ENCODE measurements at places on chromosomes 3 and 15. TPM values are rescaled to one million over a fixed set of nuclear protein-coding genes. Genes with fewer than 3 reads are reported as not detected.

DNA sequence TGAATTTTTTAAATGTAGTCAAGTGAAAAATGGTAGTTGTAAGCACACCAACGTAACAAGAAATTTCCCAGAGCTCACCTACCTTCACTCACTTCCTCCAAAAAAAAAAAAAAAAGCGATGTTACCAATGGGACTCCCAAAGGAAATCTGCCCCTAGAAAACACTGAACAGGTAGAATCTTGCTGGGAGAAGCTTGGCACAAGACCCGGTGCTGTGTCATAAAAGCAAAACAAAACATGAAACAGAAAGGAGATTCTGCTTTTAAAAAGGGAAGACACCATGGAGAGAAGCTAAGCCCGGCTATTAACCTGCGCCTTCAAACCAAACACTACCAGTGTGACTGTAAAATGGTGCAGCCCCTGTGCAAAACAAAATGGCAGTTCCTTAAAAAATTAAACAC is 40.5 kb downstream of the PGPEP1L start:
- no peak for DNase-seq
- H3K27ac ChIP-seq, result no peak overlapping the region
- H3K36me3 ChIP-seq, result peaks cover under 1% of the 10 kb centered on the region
- H3K4me1 ChIP-seq, result no peaks in the 10 kb centered on the region
- H3K27me3 ChIP-seq, result no peaks in the 10 kb centered on the region
- H3K4me3 ChIP-seq, result no peak overlapping the region

DNA sequence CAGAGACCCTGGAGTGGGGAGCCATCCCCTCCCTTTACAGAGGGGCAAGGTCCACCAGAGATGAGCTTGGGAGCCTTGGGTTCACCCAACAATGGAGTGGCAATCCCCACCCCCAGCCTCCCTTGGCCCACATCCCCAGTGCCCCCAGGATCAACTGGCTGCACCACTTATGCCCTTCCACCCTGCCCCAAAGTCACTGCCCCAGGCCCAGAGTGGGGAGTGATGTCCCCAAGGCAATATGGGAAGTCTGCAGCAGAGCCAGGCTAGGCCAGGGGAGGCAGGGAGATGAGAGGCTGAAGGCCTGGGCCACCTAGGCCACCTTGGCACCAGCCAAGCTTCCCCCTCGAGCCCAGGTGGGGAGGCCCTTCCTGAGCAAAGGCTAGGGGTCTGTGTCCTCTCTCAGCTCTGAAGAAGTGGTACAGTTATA is 145.5 kb downstream of the SMAD6 start:
- no peak overlapping the region for H3K4me3 ChIP-seq
- no peak for DNase-seq
- H3K27me3 ChIP-seq, result no peaks in the 10 kb centered on the region
- H3K27ac ChIP-seq, result peak overlapping the region; percentile 98
- peaks cover 66% of the 10 kb centered on the region for H3K4me1 ChIP-seq
- no peaks in the 10 kb centered on the region for H3K36me3 ChIP-seq

GRCh38 chr3:94402126-94402525 is 339.3 kb downstream of the NSUN3 start:
- no peak overlapping the region for H3K4me3 ChIP-seq
- H3K27me3 ChIP-seq, result no peaks in the 10 kb centered on the region
- no peaks in the 10 kb centered on the region for H3K36me3 ChIP-seq
- no peak overlapping the region for H3K27ac ChIP-seq
- no peak for DNase-seq
- no peaks in the 10 kb centered on the region for H3K4me1 ChIP-seq

- H3K27ac ChIP-seq, result peak overlapping the region; percentile 73
- H3K36me3 ChIP-seq, result peaks cover 16% of the 10 kb centered on the region
- DNase-seq, result peak; percentile 58
- no peak overlapping the region for H3K4me3 ChIP-seq
Measured at GRCh38 chr15:66740802-66741201, 38.8 kb downstream of the SMAD6 start.

DNA sequence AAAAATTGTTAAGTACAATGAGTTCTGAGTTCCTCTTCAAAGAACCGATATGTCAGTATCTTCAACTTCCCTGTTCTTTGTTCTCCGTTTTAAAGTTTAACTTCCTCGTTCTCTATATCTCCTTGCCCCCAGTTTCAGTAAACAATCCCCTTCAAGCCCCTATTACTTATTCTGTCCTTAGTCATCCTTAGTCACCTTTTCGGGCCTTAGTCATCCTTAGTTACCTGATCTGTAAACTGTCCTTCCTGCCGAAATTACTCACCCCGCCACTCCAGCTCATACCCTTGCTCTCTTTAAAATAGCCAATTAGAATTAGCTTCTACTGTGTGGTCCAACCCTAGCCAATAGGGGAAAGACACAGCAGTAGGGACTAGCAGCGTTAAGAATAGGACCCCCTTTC is 1165.6 kb downstream of the NSUN3 start:
- H3K4me1 ChIP-seq, result no peaks in the 10 kb centered on the region
- H3K36me3 ChIP-seq, result no peaks in the 10 kb centered on the region
- no peaks in the 10 kb centered on the region for H3K27me3 ChIP-seq
- no peak overlapping the region for H3K27ac ChIP-seq
- no peak overlapping the region for H3K4me3 ChIP-seq

DNA sequence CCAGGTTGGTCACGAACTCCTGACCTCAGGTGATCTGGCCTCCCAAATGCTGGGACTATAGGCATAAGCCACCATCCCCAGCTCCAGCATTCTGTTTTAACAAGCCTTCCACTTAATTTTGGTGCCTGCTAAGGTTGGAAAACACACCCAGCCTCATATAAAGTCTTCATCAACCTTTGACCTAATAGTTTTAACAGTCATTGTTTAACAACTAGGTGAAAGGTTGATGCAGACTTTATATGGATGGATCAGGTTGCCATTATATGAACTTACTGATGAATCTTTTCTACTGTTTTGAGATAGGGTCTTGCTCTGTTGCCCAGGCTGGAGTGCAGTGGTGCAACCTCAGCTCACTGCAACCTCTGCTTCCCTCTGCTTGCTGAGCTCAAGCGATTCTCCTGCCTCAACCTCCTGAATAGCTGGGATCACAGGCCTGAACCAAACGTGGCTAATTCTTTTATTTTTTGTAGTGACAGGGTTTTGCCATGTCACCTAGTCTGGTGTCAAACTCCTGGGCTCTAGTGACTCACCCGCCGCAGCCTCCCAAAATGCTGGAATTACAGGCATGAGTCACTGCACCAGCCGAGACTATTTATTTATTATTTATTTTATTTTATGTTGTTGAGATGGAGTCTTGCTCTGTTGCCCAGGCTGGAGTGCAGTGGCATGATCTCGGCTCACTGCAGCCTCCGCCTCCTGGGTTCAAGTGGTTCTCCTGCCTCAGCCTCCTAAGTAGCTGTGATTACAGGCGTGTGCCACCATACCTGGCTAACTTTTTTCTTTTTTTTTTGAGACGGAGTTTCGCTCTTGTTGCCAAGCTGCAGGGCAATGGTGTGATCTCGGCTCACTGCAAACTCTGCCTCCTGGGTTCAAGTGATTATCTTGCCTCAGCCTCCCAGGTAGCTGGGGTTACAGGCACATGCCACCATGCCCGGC is 3.1 kb upstream of the RPAP1 start:
- H3K27ac ChIP-seq, result no peak overlapping the region
- no peak for DNase-seq
- no peaks in the 10 kb centered on the region for H3K36me3 ChIP-seq

- H3K27me3 ChIP-seq, result peaks cover 10% of the 10 kb centered on the region
- no peak for DNase-seq
- H3K36me3 ChIP-seq, result no peaks in the 10 kb centered on the region
- peaks cover 30% of the 10 kb centered on the region for H3K4me1 ChIP-seq
- H3K27ac ChIP-seq, result no peak overlapping the region
Measured at GRCh38 chr15:67036775-67037555, 28.4 kb upstream of the SMAD3 start.

Gene GRK7
- total RNA-seq, result not detected

Gene SERINC4
- total RNA-seq, result 0.21 TPM

Gene TUBGCP4
- 7.1 TPM for total RNA-seq
